SK-MEL-5 (cell line): ENCODE measurements at places on chromosomes 6 and 20. TPM values are rescaled to one million over a fixed set of nuclear protein-coding genes. Genes with fewer than 3 reads are reported as not detected.

DNA sequence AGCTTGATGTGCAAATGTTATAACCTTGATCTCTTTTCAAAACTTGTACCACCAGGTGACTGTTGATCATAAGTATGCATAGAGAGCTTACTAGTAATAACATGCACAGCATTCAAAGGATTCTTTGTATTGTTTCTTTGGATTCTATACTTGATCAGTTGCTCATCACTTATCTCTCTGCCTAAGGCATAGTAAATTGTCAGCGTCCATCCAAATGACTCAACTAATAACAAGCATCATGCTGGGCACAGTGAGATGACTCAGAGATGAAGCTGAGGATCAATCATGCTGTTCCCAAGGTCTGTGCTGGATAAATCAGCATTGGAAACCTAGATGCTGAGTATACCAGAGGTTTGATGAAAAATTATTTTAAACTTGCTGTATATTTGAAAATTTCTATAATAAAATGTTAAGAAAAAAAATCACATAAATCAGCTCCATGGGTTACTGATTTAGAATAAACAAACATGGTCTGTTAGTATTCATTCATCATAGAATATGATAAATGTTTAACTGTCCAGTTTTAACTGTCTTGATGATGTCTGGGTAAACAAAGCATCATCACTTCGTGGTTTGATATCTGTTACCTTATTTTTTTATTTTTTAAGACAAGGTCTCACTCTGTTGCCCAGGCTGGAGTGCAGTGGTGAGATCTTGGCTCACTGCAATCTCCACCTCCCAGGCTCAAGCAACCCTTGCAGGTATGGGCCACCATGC lies 45.6 kb upstream of the SGK1 start:
- peak; percentile 80 for DNase-seq

The ASIP gene
- 0.55 TPM in 1 of 2 replicates, not detected in the other for total RNA-seq

GRCh38 chr20:45518282-45518681 lies 2.9 kb upstream of the SPINT3 start:
- DNase-seq = no peak

GRCh38 chr6:6865611-6866010 lies 242.2 kb upstream of the RREB1 start:
- no peak for DNase-seq

GRCh38 chr20:45111799-45112471 lies 3.0 kb downstream of the WFDC5 start:
- peak; percentile 62 for DNase-seq

GRCh38 chr6:13641315-13641714 lies 26.2 kb downstream of the NOL7 start:
- no peak for DNase-seq

- DNase-seq = no peak
Measured at GRCh38 chr6:24932832-24933231, 2.9 kb downstream of the RIPOR2 start.

- no peak for DNase-seq
Measured at GRCh38 chr20:19920381-19921138, 96.6 kb upstream of the NAA20 start.

GRCh38 chr20:58293453-58293852 lies 16.1 kb upstream of the RAB22A start:
- peak; percentile 32 for DNase-seq

DNA sequence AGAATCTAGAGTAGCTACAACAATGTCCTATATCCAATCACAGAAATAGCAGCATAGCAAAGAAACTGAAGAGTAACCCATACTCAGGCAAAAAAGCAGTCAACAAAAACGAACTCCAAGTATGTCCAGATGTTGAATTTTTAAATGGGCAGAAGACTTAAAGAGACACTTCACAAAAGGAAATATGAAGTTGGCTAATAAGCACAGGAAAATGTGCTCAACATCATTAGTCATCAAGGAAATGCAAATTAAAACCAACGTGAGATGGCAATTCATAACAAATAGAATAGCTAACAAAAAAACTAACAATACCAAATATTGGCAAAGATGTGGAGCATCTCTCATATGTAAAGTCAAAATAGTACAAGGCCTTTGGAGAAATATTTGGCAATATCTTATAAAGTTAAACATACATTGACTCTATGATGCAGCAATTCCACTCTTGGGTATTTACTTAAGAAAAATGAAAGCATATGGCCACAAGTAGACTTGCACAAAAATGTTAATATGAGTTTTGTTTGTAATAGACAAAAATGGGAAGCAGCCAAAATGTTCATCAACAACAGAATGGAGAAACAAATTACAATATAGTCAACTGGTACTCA lies 37.7 kb downstream of the FRK start:
- DNase-seq = no peak

- DNase-seq = peak; percentile 17
Measured at GRCh38 chr20:539848-540247, 3.7 kb downstream of the CSNK2A1 start.
